ENCODE measurements at places on chromosomes 13 and 19.

- DNase-seq = no peak
Observed at GRCh38 chr13:107252428-107252827, 684.5 kb upstream of the ARGLU1 start.

DNA sequence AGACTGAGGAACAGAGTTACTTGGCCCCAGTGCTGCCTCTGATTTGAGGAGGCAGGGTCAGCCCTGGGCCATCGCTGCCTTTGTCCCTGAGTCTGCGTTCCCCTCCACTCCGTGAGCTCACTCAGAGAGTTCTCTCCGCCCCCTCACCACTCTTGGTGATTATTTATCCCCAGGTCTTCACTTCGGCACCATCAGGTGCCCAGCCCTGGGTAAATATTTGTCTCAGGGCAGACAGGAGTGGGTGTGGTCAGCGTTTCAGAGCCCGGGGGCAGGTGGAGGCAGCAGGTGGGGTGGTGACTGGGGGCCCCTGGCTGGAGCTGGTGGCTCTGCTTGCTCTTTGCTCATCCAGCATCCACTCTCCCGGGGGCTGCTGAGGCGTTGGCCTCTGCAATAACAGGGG lies 20.6 kb downstream of the PPP1R37 start:
- DNase-seq = no peak

DNA sequence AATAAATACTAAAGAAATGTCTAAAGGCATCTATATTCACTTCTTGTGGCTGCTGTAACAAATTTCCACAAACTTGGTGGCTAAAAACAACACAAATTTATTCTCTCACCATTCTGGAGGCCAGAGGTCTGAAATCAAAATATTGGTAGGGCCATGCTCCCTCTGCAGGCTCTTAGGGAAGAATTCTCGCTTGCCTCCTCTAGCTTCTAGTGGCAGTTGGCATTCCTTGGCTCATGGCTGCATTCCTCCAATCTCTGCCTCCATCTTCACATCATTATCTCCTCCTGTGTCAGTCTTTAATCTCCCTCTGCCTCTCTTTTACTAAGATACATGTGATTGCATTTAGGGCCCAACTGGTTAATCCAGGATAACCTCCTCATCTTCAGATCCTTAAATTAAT lies 54.1 kb upstream of the RFXAP start:
- no peak for DNase-seq

GRCh38 chr13:36531746-36532486 lies 99.6 kb downstream of the CCNA1 start:
- DNase-seq = no peak

- DNase-seq = no peak
Observed at GRCh38 chr13:113413898-113414282, 39.4 kb downstream of the ADPRHL1 start.

- DNase-seq = peak; percentile 14
Observed at GRCh38 chr19:45402298-45403061, 2.4 kb downstream of the PPP1R13L start.

DNA sequence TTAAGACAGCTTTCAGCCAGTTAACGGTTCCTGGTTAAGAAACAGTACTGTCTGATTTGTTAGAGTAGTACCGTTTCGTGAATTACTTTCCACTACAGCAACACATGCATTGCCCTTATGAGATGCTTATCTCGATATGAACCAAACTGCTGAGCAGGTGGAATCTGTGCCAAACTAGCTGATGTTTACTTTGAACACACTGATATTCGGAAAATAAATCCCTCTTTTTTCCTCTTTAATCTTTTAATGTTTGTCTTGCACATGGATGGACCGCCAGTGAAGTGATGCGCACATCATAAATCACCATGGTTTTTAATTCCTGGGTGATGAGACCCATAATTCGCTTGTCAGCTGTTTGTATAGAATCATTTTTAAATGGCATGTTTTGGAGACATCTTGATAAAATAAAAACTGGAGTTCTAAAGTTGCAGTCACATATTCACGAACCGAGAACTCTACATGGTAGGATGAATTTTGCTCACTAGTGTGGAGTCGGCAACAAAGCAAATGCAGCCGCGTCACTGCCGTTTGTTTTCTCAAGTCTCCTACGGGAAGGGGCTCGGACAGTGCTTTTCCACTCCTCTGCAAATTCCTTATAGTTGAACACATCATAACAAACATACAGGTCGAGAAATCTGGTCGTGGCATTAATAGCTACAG lies 1.1 kb downstream of the GJA3 start:
- DNase-seq = no peak

GRCh38 chr19:10895920-10896319 lies 24.6 kb downstream of the CARM1 start:
- DNase-seq = no peak

DNA sequence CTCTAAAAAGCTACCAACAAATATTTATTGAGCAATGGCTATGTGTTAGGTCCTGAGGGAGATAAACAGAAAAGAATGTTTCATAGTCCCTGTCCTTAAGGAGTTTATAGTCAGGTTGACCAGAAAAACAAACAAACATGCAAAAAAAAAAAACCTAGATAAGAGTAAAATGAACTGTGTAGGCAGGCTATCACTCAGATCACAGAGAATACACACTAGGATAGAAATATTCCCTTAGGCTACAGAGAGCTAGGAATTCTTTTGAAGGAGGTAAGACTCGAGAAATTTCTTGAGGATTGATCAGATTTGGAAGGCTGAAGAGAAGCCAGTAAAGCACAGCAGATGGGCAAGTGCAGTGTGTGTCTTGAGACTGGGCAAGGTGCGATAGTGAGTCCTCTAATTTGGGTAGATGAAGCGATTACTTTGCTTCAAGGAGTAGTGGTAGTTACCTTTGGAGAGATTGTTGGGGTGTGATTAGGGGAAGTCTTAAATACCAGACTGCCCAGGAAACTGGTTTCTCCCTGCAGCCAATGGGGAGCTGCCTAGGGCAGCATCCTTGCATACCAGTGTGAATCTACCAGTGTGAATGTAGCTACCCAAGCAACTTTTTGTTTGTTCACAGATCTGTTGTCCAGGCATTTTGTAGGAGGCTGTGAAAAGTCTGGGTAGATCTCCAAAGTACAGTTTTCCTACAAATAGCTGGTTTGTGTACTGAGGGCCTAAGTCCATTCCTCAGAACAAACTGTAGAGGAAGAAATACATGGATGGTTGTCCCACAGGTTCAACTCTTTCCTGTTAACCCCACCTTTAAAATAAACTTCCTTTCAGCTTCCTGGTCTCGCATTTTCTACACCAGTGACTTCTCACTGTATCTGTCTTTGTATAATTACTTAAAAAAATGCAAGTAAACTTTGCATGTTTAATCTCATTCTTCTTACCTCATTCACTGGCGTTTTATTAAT lies 314.1 kb downstream of the KLF5 start:
- DNase-seq = no peak

DNA sequence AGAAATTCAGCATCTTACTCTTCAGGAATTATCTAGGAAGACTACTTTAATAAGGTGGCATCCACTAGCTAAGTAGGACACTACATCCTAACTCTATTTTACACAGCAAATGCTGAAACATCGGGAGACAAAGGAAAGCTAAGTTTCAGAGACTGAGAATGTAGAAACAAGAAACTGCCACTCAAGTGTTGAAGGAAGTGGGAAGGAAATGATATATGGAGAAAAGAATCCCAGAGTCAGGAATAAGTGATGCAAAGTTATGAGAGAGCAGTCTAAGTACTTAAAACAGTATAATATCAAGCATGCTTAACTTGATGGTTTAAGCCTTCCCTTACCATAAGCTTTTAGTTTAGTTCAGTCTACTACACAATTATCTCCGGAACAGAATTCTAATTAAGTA lies 52.4 kb downstream of the RBM26 start:
- DNase-seq = no peak

- peak; percentile 7 for DNase-seq
Observed at GRCh38 chr13:83753912-83754624, 128.2 kb downstream of the SLITRK1 start.

DNA sequence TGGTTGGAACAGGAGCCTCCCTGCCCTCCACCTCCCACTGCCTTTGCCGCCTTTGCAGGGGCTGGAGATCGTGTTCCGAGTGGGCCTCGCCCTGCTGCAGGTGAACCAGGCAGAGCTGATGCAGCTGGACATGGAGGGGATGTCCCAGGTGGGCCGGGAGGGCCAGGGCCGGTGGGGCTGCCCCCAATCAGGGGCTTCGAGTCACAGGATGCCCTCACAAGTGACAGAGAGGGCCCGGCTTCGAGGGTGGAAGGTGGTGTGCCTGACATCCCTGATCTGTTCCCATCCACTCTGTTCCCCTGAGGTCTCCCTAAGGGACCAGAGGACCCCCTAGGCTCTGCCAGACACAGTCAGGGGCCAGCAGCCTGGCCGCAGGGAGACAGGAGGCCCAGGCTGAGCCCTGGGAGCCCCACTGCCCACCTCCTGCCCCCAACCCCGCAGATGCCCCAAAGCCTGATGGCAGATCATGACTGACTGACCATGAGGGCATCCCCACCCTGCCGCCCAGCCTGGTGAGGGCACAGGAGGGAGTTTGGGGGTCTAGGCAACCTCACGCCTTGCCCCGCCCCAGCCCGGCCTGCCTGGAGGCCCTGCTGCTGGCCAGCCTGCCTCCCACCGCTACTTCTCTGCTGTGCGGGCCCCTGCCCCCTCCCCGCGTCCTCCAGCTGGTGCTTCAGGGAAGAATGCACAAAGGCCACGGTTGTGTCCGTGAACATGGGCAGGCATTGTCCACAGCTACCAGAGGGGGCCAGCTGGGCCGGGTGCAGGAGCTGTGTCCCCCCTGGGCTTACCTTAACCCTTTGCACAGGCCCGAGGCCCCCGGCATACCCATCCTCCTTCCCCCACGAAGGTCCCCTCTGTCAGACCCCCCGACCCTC lies 21.8 kb downstream of the EVI5L start:
- DNase-seq = no peak

- DNase-seq = peak; percentile 33
Observed at GRCh38 chr19:5805462-5806132, 730 bp downstream of the NRTN start.

- DNase-seq = peak; percentile 34
Observed at GRCh38 chr13:48653472-48653939, at the start of gene CYSLTR2. Gene CYSLTR2 (plus strand): TSS chr13:48653929. CDS start chr13:48706818, 52,889 bp downstream.

GRCh38 chr19:6999933-7000332 lies 21.3 kb downstream of the MBD3L2B start:
- no peak for DNase-seq

DNA sequence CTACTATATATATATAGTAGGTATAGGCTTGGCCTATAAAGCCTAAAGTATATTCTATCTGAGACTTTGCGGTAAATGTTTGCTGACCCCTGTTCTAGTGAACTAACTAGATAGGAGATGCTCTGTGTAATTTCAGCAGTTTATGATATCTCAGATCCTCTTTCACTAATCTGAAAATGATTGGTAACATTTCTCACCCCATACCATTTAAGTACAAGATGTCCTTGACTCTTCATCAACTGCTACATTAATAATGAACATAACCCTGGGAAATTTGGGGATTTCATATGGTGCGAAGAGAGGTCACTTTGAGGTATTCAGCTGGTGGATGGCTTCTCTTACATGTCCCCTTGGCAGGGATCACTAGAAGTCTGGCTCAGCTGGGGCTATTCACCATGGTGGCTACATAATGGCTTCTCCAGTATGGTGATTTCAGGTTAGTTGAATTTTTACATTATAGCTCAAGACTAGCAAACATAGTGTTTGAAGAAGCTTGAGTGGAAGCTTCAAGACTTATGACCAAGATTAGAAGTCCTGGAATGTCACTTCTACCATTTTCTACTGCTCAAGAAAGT lies 103.6 kb upstream of the MYCBP2 start:
- DNase-seq = no peak
